ENCODE measurements at places on chromosomes 4 and X.

DNA sequence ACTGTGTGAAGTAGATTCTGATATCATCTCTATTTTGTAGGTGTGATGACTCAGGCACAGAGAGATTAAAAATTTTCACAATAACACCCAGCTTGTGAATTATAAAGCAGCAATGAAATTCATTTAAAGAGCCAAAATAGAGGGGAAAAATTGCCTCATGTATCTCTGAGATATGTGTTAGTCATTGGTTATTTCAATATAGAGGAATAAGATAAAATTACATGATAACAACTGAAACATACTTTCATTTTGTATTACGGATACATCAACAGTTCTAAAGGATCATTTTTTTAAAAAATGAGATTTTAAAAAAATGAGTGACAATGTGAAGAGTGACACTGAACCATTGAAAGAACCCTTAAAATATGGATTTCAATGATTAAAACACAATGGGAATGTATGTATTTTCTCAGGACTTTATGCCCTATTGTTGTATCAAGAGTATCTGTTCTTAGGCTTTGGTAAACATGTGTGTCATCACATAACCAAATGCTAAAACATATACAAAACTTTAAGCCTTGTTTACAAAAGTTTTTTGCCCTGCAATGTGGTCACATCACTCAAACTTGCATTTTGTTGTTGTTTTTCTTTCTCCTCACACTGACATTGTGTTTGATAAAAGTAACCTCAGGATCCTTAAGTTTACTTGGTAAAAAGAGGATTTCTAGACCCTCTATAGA, 221.3 kb downstream of the ANTXR2 start:
- DNase-seq = no peak

- no peak for DNase-seq
These were observed 53.6 kb downstream of the LIN54 start for GRCh38 chr4:82957045-82957444.

- no peak for DNase-seq
These were observed 175.7 kb upstream of the MXRA5 start for GRCh38 chrX:3522101-3522650.

GRCh38 chr4:182699795-182700194, 217.4 kb downstream of the DCTD start:
- DNase-seq = no peak

DNA sequence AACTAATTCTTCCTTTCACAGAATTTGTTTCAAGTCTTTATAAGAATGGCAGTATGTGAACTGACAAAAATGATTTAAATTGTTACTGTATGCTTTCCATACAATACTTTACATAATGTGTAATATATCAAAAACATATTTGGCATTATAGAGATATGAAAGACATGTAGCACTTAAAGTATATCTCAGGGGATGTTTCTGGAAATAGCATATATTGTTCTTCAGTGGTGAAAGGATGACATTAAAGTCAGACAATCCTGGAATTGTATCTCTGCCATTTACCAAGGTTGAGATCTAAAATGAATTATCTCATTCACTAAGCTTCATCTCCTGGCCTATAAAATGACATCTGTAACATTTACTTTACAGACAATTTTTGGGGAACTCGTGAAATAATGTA, 358.4 kb upstream of the EPHA5 start:
- no peak for DNase-seq

GRCh38 chrX:119655125-119655524, 37.8 kb downstream of the SEPTIN6 start:
- DNase-seq = no peak

DNA sequence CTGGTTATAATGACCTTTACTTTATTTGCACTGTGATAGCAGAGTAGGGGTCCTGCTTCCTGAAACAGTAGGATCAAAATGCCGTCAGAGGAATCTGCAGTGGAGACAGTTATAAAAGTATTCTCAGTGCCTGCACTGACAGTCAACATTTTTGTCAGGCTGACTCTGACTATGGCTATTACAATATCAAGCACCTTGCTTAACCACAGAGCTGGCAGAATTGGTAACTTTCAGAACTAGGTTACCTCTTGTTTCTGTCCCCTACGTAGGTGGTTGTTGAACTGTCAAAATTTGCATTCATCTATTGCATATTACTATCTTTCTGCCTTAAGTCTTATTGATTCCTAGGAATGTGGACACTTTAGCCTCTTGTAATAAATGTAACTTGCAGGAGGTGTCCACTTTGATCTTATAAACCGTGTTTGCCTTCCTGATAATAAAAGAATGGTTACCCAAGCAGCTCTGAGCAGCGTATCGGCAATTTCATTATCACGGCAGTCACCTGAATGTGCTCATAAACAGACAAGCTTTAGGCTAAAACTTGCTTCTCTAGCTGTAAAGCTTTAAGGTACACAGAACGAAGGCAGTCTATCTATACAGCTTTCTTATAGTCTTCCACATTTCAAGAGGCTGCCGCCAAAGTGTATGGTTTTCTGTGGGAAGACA, 353.0 kb upstream of the GALNT7 start:
- peak; percentile 58 for DNase-seq

DNA sequence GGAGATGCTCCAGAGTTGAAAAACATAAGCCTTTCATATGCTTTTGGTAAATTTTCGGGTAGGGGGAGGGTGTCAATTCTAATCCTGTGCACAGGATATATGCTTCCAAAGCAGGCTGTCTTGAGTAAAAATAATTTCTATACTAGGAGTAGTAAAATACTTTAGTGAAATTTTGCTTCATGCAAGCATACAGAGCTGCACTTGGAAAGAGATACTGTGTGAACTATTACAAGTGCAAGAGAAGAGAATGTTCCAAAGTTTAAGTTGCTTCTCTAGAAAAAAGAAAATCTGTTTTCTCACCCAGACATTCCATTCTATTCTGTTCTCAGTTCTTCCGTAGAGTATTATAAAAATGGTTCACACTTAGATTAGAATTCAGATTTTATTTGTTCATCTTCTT, 324.6 kb upstream of the AADAT start:
- DNase-seq = no peak

DNA sequence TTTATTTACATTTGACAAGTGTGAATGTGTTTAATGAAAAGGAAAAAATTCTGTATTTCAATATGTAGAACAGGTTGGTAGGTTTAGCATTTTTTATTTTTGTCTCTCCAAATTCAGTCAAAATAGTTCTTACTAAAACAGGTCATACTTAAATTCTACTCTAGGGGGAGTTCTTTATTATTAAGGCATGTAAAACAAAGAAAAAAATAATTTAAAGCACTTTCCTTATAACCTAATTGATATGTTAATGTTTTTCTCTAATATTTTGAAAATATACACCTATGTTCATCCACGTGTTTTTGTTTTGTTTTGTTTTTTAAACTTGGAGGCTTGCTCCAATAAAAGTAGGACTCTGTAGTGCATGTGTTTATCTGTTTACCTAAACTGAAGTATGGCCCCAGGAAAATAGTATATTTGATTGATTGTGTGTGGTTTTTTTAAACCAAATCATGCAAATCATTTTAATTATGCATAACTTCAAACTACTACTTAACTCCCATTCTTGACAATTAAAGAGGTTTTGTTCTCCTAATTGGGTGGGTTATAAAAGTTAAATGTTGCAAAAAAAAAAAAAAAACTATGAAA, 562.7 kb downstream of the RPA4 start:
- no peak for DNase-seq

DNA sequence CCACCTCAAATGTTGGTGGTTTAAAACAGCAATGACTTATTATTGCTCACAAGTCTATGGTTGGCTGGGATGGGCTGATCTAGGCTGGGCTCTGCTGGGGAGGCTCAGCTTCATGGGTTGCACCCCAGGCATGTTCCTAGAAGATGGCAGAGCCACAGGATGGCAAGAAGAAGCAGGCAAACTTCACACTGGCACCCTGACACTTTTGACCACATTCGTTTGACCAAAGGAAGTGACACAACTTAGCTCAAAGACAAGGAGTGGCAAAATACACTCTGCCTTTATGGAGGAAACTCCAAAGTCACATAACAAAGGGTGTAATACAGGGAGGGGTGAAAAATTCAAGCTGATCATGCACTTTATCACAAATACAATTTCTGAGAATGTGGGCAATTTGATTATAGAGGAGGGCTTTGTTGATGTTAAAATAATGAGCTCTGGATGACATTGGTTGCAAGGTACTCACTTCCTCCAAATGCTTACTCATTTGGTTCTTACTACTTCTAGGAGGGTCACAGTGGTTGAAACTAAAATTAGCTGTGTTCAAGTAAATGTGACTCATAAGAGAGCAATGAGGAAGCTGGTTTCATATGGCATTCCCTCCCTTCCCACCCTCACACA, 249.2 kb upstream of the RPS6KA3 start:
- DNase-seq = no peak

- DNase-seq = no peak
These were observed 3.2 kb downstream of the MAPK10 start for GRCh38 chr4:86356425-86357210.

GRCh38 chr4:183783991-183784553, 121.0 kb upstream of the STOX2 start:
- DNase-seq = no peak

DNA sequence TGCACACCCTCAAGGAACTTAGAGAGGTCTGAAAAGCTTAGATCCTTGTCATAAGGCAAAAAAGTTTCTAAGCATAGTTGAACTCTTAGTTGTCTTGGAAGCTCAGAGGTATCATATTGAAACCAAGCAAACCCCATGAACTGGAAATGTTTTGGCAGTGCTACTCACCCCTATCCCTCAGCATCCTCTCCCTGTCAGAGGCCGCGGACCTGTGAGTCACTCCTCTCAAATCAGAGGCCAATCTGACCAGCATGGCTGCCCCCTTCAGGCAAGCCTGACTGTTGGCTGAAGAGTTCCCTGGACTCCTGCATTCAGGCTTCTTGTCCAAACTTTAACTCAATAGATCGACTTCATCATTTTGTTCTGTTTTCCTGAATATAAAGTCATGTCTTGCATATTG, 69.4 kb downstream of the KCNIP4 start:
- no peak for DNase-seq
